Mesothelial cell of epicardium (in vitro differentiated cells): ENCODE measurements at places on chromosomes 4 and X.

DNA sequence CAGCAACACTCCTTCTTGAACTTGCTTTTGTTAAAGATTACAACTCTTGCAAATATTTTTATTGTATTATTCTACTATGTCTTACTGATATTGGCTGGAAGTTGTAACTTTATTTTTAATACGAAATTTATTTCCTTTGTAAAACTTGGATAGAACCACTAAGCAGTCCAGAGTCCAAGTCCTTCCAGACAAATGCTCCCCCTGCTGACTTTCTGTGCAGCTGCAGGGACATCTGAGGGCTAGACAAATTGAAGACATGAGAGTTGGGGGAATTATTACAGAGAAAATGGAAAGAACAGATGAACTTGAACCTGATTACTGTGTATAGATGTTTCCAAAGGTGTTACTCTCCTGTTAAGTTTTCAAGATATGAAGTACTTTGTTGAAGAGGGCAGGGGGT is 238.8 kb downstream of the GRIA3 start:
- peaks cover 3% of the 10 kb centered on the region for H3K4me1 ChIP-seq
- no peak overlapping the region for H3K27ac ChIP-seq
- no peaks in the 10 kb centered on the region for H3K27me3 ChIP-seq
- no peak overlapping the region for H3K4me3 ChIP-seq

DNA sequence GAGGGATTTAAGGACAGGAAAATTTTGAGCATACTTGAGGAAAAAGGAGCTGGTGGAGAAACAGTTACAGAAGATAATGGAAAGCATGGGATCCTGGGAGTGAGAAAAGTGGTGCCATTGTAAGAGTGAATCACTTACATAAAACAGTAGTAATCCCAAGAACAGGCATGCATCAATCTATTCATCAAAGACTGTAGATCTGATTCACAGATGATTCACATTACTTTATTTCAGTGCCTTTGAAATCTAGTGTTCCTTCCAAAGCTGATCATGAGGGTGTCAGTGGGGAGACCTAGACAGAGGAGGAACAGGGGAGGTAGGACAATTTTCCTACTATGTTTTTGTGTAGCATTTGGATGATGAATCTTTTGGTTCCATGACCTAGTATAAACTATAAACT is 102.7 kb downstream of the TAB3 start:
- peaks cover 4% of the 10 kb centered on the region for H3K27me3 ChIP-seq
- DNase-seq = no peak
- no peak overlapping the region for H3K27ac ChIP-seq
- no peaks in the 10 kb centered on the region for H3K4me1 ChIP-seq
- H3K36me3 ChIP-seq = no peaks in the 10 kb centered on the region
- no peak overlapping the region for H3K4me3 ChIP-seq

DNA sequence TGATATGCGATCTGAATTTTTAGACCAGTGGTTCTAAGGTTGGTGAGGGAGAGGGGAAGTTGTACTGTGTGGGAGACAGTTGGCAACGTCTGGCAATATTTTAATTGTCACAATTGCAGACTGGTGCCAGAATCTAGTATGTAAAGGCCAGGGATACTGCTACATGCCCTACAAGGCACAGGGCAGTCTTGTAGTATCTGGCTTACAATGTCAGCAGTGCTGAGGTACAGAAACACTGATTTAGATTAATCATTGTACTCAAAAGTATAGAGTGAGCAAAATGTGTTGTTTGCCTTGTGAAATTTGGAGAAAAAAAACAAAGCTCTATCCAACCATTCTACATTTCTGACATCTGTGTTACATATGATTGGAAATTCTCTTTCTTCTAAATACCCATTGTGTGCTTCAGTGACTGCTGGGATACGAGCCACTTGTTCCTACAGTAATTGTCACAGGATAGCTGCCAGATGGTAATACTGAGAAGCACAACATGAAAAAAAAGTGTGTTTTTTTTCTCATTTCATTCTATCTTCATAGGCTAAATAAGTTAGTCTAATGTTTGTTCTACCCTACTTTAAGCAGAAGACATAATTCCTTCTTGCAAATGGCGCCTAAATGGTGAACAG is 526.7 kb upstream of the AGA start:
- H3K27ac ChIP-seq = no peak overlapping the region
- H3K27me3 ChIP-seq = no peaks in the 10 kb centered on the region
- H3K4me3 ChIP-seq = no peak overlapping the region
- no peaks in the 10 kb centered on the region for H3K4me1 ChIP-seq

DNA sequence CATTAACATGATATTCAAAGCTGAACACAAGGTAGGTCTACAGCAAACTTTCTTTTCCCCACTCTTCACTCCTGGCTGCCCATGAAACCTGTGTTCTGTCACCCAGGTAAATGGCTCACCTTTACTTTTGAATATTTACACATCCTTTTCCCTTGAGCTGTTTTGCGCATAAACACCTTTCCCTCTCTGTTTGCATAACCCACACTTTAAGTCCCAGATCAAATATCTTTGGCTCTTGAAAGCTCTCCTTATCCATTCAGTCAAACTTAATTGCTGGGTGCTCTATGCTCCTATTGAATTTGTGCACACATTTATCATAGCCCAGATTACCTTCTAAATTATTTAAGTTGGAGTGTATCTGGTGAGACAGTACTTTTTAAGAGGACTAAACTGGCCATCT is 51.7 kb upstream of the ATP8A1 start:
- H3K27ac ChIP-seq = no peak overlapping the region
- H3K4me1 ChIP-seq = peaks cover 19% of the 10 kb centered on the region
- H3K4me3 ChIP-seq = no peak overlapping the region
- H3K36me3 ChIP-seq = no peaks in the 10 kb centered on the region
- H3K27me3 ChIP-seq = no peaks in the 10 kb centered on the region

DNA sequence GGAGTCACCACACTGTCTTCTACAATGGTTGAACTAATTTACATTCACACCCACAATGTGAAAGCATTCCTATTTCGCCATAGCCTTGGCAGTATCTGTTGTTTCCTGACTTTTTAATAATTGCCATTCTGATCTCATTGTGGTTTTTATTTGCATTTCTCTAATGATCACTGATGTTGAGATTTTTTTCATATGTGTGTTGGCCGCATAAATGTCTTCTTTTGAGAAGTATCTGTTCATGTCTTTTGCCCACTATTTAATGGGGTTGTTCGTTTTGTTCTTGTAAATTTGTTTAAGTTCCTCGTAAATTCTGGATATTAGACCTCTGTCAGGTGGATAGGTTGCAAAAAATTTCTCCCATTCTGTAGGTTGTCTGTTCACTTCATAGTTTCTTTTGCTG is 519.1 kb downstream of the STPG2 start:
- peaks cover 1% of the 10 kb centered on the region for H3K4me1 ChIP-seq
- peaks cover 3% of the 10 kb centered on the region for H3K36me3 ChIP-seq
- H3K4me3 ChIP-seq = no peak overlapping the region
- H3K27ac ChIP-seq = no peak overlapping the region
- no peaks in the 10 kb centered on the region for H3K27me3 ChIP-seq
- DNase-seq = no peak

- H3K27ac ChIP-seq = peak overlapping the region; percentile 33
- peaks cover 8% of the 10 kb centered on the region for H3K4me1 ChIP-seq
- H3K27me3 ChIP-seq = no peaks in the 10 kb centered on the region
- DNase-seq = no peak
- H3K4me3 ChIP-seq = no peak overlapping the region
These were observed 63.9 kb downstream of the HAND2 start for GRCh38 chr4:173466101-173466500.

GRCh38 chr4:86089053-86089452 is 270.8 kb downstream of the MAPK10 start:
- H3K36me3 ChIP-seq = peaks cover 4% of the 10 kb centered on the region
- DNase-seq = no peak
- no peaks in the 10 kb centered on the region for H3K27me3 ChIP-seq
- H3K4me3 ChIP-seq = no peak overlapping the region
- no peak overlapping the region for H3K27ac ChIP-seq
